Activated naive CD4-positive, alpha-beta T cell (primary cell): ENCODE measurements at places on chromosomes 2 and 18.

GRCh38 chr2:142682528-142682927 is 194.9 kb upstream of the KYNU start:
- DNase-seq: no peak

DNA sequence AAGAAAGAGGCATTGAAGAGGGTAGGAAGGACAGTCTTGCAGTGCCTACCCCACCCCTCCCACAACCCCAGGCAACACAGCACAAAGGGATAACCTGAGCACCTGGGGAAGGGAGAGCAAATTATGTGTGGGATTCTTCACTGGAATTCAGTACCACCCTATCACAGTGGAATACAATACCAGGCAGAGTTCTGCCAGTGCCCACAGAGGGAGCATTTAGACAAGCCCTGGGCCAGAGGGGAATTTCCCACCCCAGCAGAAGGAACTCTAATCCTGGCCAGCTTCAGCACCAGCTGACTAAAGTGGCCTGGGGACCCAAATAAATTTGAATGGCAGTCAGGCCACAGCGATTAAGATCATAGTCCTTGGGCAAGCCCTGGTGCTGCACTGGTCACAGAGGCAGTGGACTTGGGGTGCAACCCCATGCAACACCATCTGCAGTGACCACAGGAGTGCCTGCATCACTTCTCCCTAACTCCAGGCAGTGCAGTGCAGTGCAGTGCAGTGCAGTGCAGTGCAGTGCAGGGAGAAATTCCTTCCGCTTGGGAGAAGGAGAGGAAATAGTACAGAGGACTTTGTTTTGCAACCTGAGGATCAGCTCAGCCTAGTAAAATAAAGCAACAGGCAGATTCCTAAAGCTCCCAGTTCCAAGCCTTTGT is 147.8 kb upstream of the SRD5A2 start:
- no peak for DNase-seq

DNA sequence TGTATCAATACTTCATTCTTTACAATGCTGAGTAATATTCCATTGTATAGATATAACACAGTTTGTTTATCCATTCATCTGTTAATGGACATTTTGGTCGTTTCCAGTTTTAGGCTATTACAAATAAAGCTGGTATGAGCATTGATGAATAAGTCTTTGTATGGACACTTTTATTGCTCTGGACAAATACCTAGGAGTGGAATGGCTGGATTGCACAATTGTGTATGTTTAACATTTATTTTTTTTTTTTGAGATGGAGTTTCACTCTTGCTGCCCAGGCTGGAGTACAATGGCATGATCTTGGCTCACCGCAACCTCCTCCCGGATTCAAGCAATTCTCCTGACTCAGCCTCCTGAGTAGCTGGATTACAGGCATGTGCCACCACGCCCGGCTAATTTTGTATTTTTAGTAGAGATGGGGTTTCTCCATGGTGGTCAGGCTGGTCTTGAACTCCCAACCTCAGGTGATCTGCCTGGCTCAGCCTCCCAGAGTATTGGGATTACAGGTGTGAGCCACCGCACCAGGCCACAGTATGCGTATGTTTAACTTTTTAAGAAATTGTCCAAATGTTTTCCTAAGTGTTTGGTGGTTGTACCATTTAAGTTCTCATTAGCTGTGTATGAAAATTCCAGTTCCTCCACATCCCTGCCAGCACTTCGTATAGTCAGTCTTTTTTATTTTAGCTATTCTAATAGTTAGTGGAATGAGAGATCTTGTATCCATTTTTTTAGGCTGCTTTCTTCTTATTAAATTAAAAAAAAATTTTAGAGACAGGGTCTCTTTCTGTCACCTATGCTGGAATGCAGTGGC is 194.9 kb upstream of the HAAO start:
- DNase-seq: no peak

- DNase-seq: peak; percentile 83
Observed at GRCh38 chr2:241443486-241444223, 64.7 kb downstream of the STK25 start.

DNA sequence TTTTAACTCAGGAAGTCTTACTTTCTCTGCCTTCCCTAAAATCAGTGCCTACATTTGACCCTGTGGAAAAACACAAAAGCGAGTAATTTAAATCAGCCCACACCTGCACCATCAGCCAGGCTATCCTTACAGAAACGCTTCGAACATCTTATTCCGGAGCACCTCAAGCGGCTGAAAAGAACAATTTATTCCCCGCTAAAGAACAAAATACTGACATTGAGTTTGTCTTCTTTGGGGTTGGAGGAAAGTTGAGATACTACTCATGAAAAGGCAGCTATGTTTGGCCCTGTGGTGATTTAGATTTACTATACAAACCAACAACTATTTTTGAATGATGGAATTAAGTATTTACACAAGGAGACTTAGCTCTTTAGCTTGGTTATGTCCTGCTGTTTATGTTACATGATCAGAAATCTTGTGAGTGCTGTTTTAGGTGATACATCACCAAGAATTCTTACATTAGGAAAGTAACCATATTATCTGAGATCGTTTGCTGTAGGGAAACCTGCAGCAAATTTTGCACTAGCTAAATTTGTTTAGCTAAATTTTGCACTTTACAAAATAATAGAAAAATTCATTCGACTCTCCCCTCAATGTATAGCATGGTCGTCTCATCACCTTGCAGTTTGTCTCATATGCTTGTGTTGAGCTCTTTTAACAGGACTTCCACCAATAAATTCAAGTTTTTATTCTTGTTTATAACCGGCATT is 158.8 kb upstream of the SIX2 start:
- no peak for DNase-seq

GRCh38 chr2:232204457-232204931 is 174.1 kb upstream of the ALPP start:
- DNase-seq: no peak
